Effector CD4-positive, alpha-beta T cell (primary cell): ENCODE measurements at places on chromosomes 3 and 15.

- DNase-seq, result peak; percentile 35
Measured at GRCh38 chr15:80999623-81000036, 1.1 kb upstream of the TLNRD1 start.

DNA sequence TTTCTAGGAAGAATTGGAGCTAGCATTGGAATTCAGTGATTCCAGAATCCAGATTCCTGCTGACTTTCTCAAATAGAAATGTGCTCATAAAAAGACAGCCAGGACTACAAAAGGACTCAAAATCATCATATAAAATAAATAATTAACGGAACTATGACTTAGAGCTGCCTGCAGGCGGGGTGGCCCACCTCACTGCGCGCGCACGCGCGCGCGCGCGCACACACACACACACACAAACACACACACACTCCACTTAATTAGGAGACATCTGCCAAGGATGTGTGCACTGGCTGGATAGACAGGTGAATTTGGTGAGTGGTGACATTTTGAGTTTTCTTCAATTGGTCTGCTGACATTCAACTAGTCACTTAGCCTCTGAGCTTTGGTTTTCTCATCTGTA is 6.9 kb upstream of the MEX3B start:
- DNase-seq, result no peak

GRCh38 chr3:104989878-104990277 is 376.8 kb upstream of the ALCAM start:
- no peak for DNase-seq

DNA sequence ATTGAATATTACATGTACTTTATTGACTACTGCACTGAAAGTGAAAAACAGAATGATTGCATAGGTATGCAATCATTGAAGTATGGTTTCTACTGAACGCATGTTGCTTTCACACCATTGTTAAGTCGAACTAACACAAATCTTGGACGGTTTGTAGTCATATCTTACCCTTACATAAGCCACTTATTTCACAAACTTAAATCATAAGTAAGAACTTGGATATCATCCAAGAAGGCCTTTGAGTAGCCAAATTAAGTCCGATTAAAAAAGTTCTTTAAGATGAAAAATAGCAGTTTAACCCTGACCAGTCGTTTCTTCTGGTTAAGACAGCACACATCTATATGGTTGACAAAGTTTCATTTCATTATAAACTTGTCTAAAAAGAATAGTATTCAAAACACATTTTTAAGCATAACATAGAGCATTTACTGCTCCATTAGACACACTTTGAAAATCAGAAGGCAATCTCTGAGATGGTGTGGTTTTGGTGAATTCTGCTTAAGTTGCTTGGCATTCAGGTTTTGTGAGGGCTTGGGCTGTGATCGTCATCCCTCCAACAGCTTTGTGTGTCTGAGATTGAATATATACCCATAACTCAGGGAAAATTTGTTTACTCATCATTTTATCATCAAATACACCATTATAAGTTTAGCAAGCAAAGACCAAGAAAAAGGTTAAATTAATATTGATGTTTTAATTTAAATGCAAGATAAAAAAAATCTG is 92.2 kb downstream of the NFKBIZ start:
- no peak for DNase-seq

DNA sequence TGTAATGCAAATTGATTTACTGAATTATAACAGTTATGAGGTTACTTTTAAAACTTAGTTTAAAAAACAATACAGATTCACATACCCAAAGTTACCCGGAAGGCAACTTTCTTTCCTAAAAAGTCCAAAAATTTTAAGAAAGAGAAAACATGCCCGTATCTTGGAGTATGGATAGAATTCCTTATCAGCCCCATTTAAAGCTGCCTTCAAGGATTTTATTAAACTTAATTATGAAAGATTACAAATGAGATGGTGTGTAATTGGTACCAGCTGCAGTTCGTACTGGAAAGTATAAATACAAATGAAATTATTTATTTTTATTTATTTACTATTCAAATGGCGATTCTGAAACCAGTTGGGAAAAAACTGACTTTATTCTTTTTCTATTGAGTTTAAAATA is 39.4 kb downstream of the SATB1 start:
- no peak for DNase-seq

DNA sequence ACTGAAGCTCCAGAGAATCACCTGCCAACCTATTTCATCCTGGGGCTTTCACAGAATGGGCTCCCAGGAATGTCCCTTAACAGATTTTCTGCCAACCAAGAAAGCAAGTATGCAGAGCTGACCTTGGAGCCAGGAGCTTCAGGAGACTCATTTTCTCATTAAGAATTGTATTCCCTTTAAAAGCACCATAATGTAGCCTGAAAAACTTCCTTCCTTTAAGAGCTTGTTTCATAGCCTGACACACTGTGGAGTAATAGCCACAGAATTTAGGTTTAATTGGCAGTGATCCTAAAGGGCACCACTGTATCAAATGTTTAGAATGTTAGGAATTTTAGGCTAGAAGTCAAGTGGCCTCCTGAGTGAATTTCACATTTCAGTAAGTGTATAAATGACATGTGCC is 309.8 kb downstream of the GBE1 start:
- DNase-seq, result no peak
